Subcutaneous preadipocyte (primary cell): ENCODE measurements at places on chromosomes 16 and 17. TPM values are rescaled to one million over a fixed set of nuclear protein-coding genes. Genes with fewer than 3 reads are reported as not detected.

Gene TMEM132E
- total RNA-seq: not detected in 2 replicates

Gene NAGS
- total RNA-seq: 20.2 and 41.4 TPM in 2 replicates

Gene SEPTIN12
- not detected in 2 replicates for total RNA-seq

Gene MT1G
- total RNA-seq: 0.59 and 3.3 TPM in 2 replicates

Gene PMP22
- 60.4 and 119 TPM in 2 replicates for total RNA-seq

Gene FBXL16
- total RNA-seq: 0.37 and 0.59 TPM in 2 replicates

Gene MYCBPAP
- 0.98 and 1.1 TPM in 2 replicates for total RNA-seq

Gene EVI2B
- total RNA-seq: 1.4 and 2.6 TPM in 2 replicates

Gene SGCA
- total RNA-seq: not detected in 2 replicates

Gene CTF1
- total RNA-seq: 0.59 and 1.1 TPM in 2 replicates

Gene TMC7
- 0.73 and 2.2 TPM in 2 replicates for total RNA-seq

Gene C17orf50
- not detected in 2 replicates for total RNA-seq

Gene CCL4
- not detected in 2 replicates for total RNA-seq

Gene SLC22A31
- total RNA-seq: 0.20 TPM in 1 of 2 replicates, not detected in the other

Gene CES3
- under 0.01 TPM in 2 replicates for total RNA-seq

Gene ABI3
- under 0.01 and 0.59 TPM in 2 replicates for total RNA-seq

Gene CLEC18A
- 0.20 TPM in 1 of 2 replicates, not detected in the other for total RNA-seq

Gene CSNK2A2
- total RNA-seq: 29.8 and 32.5 TPM in 2 replicates

Gene ATP6V0D1
- total RNA-seq: 110 and 129 TPM in 2 replicates

Gene MC1R
- 3.3 TPM in 2 replicates for total RNA-seq

Gene TNS4
- under 0.01 TPM in 1 of 2 replicates, not detected in the other for total RNA-seq

Gene KRT36
- total RNA-seq: not detected in 2 replicates

Gene PMFBP1
- 0.37 and 0.78 TPM in 2 replicates for total RNA-seq

Gene PKMYT1
- total RNA-seq: 12.5 and 19.4 TPM in 2 replicates

Gene WDR81
- 46.9 and 47.4 TPM in 2 replicates for total RNA-seq

Gene FBXW10B
- 0.73 and 2.2 TPM in 2 replicates for total RNA-seq

Gene WNT9B
- total RNA-seq: not detected in 2 replicates

Gene NEUROD2
- total RNA-seq: not detected in 2 replicates

Gene GHDC
- total RNA-seq: 9.0 and 15.1 TPM in 2 replicates
